Transverse colon (tissue), 4 donors: ENCODE measurements at places on chromosomes 1 and 21. TPM values are rescaled to one million over a fixed set of nuclear protein-coding genes. Genes with fewer than 3 reads are reported as not detected.

- DNase-seq = no peak
These were observed 126.2 kb upstream of the LRRC7 start for GRCh38 chr1:69441496-69441895.

Gene SYPL2
- 0.41 TPM for total RNA-seq

GRCh38 chr1:223316082-223316481, 47.9 kb downstream of the SUSD4 start:
- DNase-seq = no peak

DNA sequence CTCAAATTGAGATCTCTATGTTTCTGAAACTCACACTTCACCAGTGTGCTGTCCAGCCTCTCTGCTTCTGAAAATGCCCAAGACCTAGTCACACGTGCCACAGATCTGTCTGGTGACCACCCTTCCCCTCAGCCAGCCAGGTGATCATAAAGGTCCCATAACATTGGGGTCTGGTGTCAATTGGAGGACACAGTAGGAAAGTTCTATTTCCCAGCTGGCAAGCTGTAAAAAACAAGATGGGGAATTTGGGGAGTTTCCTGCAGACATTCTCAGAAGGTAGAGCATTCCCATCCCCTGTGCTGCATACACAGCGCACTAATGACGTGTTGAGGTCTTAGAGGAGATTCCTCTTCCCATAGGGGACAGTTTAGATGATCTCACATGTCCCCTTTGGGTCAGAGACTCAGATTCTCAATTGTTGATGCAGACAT, 50.1 kb downstream of the RPS6KA1 start:
- DNase-seq = no peak
